AG10803 (cell line): ENCODE measurements at places on chromosomes 4 and X.

DNA sequence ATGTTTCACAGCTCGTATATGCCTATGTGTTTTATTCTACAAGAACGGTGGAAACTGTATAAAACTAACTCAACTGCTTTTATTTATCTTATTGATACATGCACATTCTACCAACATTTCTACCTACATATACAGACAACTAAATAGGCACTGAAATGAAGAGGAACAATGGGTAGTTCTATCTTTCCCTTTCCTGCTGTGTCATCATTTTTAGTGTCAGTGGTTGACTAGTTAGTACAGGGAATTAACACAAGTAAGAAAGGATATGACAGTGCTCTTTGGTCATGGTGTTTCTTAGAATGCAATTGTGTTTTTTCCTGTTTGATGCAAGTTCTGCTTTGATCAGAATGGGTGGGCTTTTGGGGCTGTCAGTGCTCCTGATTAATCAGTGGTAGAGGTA lies 293.8 kb upstream of the CTSO start:
- no peak for DNase-seq

- no peak for DNase-seq
Observed at GRCh38 chr4:41331224-41331623, 74.5 kb downstream of the UCHL1 start.

DNA sequence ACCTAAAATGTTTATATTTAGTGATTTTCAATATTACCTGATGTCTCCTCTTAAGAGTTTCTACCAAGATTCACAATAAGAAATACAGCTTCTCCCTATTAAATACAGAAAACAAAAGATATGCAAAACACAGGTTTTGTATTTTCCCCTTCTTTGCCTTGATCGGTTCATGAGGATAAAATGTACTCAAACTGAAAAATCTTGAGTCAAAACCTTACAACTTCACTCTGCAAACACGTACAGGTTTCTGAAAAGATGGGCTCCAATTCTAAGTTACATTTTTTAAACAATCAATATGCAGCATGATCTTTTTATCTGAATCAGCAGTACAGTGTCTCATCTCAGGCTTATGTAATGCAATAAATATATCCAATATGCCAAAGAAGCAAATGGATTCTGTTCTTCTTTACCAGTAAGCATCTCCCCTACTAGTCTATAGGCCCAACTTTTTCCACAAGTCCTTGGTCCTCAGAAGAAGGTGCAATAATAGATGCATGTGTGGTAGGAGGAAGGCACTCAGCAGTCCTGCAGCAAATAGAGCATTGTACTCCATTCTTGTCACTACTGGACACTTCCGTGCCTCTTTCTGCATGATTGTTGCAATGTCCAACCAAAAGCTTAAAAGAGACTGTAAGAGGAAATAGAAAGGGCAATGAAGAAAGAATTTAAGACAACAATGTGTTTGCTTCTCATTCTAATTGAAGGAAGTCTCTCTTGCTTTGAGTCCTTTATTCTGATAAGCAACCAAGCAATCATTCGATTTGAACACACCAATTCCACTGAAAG lies 3.2 kb downstream of the MAPK10 start:
- DNase-seq, result no peak

DNA sequence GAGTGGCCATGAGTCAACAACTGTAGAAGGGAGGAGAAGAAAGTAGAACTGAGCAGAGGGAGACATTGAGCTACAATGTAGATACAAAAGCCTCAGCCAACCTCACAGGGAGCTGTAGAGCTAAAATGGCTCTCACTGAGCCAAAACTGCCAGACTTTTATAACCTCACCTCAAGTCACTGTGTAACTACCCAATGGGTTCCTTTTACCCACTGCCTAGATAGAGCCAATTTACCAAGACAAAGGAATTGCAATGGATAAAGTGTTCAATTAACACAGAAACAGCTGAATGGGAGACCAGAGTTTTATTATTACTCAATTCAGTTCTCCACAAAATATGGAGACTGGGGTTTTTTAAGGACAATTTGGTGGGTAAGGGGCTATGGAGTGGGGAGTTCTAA lies 938.9 kb upstream of the GRIA3 start:
- DNase-seq, result no peak

GRCh38 chr4:52665592-52665991 lies 6.5 kb upstream of the USP46 start:
- DNase-seq, result no peak

DNA sequence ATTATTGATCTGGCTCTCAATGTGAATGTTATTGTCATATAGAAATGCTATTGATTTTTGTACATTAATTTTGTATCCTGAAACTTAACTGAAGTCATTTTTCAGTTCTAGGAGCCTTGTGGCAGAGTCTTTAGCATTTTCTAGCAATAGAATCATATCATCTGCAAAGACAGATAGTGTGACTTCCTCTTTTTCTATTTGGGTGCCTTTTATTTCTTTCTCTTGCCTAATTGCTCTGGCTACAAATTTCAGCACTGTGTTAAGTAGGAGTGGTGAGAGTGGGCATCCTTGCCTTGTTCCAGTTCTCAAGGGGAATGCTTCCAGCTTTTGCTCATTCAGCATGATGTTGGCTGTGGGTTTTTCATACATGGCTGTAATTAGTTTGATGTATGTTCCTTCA lies 102.7 kb downstream of the SH3BGRL start:
- DNase-seq, result no peak

GRCh38 chr4:186727977-186728519 lies 4.4 kb upstream of the FAT1 start:
- peak; percentile 33 for DNase-seq

DNA sequence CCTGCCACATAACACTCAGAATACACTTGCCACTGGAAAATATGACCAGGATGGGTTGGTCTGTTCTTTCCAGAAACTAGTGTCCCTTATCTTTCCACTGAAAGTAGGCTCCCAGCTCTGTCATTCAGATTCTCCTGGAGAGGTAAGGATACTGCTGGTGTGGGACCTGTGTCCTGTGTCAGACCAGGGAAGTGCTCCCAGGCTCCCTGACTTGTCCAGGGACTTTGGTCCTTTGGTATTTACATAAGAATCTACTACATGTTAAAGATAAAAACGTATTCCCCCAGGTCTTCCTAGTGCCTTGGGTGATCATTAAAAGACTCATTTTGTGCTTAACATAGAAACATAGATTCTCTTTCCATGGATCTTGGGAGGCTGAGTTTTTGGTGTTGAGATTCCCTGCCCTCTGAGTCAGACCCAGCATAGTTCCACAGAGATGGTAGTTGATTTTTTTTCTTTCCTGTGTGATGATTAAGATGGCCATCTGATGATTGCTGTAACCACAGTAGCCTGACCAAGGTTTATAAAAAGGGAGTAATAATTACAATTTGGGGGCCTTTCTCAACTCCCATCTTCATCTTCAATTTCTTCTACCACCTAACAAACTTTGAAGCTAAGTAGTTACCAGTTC lies 159.8 kb upstream of the JADE1 start:
- peak; percentile 62 for DNase-seq

- no peak for DNase-seq
Observed at GRCh38 chr4:185307136-185307950, 88.4 kb downstream of the LRP2BP start.

- DNase-seq, result no peak
Observed at GRCh38 chrX:13092455-13092941, 48.1 kb upstream of the FAM9C start.

DNA sequence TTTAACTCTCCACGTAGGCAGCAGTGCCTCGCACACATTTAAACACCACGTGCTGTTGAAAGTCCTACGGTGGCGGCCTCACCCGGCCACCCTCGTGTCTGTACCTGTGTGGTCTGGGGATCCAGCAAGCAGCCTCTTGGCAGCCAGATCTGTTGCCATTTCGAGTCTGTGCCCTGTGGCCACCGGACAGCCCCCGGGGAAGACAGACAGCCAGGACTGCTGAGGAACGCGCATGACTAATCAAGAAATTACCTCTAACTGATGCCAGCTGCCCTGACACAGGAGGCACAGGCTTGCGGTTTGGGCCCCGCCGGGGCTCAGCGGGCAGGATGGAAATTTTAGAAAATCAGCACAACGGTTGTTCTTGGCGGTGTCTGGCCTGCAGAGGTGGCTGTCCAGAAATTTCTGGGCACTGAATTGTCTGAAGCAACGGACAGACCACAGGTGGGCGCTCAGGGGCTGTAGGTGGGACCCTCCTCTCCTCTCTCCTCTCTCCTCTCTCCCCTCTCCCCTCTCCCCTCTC lies 15.6 kb upstream of the ASMTL start:
- peak; percentile 68 for DNase-seq

GRCh38 chr4:113586072-113586471 lies 175.5 kb downstream of the CAMK2D start:
- peak; percentile 38 for DNase-seq

- peak; percentile 28 for DNase-seq
Observed at GRCh38 chrX:96685210-96686099, 813 bp downstream of the DIAPH2 start.

DNA sequence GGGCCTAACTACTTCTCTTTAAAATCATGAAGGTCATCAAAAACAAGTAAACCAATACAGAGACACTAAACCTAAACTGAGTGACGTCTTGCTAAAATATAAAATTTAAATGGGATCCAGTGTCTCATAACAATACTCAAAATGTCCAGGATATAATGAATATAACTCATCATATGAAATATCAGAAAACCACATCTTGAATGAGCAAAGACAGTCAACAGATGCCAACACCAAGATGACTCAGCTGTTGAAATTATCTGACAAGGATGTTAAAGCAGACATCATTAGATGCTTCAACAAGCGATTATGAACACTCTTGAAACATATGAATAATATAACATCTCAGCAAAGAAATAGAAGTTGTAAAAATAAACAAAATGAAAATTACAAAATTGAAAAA lies 8.3 kb downstream of the NAP1L2 start:
- DNase-seq, result no peak

DNA sequence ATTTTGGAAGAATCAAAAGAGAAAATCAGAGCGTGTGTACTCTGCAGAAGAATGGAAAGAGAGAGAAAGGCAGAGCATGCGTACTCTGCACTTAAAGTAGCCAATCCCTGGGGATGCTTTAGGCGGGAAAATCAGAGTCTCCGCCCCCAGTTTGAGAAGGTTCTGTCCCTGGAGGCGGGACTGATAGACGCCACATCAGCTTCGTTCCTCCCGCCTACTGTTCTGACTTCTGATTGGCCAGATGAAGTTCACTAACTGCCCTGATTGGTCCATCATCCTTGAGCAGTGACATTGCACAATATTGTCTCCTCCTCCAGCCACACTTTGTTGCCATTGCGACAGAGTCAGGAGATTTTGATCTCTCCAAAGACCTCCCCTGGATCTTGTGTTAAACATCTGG lies 23.8 kb downstream of the SSX1 start:
- peak; percentile 0 for DNase-seq

- peak; percentile 91 for DNase-seq
Observed at GRCh38 chr4:185219551-185220344, 10.3 kb downstream of the SNX25 start.

DNA sequence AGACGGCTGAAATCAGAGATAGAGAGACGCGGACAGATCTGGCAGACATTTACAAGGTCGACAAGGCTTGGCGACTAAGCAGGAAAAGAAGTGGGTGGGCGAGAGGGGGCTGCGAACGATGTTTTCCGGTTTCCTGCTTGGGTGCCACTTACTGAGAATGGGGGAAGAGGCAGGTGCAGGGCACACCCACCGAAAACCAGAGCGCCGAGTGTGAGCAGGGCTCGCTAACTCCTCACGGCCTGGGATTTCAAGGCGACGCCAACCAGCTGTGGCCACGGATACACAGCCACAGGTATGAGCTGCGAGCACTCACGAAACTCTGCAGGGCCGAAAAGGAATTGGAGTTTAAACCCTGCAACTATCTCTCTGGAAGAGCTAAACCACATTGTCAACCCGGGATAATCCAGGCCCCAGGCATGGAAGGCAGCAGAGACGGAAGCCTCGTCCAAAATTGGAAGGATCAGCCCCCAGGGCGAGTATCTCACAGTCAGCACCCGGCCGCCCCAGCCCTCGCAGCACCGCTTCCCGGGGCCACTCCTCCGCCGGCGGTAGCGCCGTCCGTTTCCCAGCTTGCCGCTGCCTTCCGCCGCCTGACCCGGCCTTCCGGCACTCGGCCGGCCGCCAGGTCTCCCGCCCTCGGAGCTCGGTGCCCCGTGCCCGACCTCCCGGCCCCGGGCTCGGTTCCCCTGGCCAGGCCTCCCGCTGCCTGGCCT lies 778 bp downstream of the CASP3 start:
- peak; percentile 51 for DNase-seq

- no peak for DNase-seq
Observed at GRCh38 chr4:44563496-44563895, 87.9 kb downstream of the YIPF7 start.

DNA sequence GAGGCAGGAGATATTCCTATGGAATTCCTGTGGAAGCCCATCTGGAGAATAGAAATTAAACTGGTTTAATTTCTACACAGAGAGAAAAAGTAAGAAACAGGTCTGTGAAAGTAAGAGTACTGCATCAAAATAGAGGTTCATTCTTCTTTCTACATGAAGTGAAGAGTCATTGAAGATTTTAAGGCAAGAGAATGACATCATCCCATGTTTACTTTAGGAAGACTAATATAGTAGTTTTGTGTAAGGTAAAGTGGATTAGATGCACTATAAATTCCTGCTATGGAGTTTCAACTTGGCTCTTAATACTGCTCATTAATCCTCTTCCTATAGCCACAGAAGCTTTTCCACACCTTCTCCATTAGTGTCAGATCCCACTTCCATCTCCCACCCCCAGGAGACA lies 47.6 kb downstream of the CNGA1 start:
- no peak for DNase-seq

DNA sequence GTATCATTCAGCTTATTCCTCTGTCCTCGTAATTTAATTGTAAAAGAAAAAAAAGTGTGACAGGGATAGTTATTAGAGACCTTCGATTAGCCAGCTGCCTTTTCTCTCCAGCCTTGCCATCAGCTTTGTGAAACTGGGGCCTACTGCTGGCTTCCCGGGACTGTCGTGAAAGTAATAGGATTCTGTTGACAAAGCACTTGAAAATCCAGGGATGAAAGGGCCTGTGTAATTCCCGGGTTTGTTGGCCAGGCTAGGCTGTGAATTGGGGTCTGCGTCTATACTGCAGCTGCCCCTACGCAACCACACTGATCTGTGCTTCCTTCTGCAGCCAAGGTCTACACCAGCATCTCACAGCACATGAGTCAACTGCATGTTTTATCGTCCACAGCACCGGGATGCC lies 120.4 kb upstream of the SCML1 start:
- DNase-seq, result no peak

DNA sequence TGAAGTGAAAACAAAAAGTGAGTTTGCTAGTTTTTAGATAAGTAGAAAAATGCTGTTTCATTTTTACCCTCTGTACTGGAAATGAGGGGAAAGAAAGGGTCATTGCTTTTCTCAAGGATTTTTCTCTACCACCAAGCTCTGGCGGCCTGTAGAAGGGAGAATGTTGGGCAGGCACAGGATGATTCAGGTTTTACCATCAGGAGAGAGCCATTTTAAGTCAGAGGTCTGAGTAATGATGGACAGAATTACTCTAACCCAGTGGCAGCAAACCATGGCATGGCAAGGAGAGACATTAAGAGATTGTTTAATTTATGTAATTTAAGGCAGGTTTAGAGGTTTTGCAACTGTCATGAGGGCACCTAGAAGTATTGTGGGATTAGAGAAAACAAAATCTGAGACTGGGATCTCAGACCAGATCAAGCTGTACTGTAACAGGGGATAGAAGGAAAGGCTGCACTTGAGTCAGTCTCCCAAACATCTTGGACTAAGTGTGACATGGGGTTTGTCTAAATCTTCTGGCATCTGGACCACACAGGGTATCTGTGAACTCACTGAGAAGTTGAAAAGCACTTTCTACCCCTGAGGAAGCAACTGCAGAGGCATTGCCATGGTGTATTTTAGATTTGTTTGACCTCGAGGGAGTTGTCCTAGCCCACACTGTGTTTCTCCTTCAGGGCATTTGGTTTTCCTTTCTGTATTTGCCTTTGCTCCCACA lies 81.6 kb downstream of the BANK1 start:
- DNase-seq, result no peak

GRCh38 chr4:129748991-129749390 lies 653.0 kb downstream of the C4orf33 start:
- no peak for DNase-seq
